ENCODE measurements at places on chromosomes 1 and 21.

DNA sequence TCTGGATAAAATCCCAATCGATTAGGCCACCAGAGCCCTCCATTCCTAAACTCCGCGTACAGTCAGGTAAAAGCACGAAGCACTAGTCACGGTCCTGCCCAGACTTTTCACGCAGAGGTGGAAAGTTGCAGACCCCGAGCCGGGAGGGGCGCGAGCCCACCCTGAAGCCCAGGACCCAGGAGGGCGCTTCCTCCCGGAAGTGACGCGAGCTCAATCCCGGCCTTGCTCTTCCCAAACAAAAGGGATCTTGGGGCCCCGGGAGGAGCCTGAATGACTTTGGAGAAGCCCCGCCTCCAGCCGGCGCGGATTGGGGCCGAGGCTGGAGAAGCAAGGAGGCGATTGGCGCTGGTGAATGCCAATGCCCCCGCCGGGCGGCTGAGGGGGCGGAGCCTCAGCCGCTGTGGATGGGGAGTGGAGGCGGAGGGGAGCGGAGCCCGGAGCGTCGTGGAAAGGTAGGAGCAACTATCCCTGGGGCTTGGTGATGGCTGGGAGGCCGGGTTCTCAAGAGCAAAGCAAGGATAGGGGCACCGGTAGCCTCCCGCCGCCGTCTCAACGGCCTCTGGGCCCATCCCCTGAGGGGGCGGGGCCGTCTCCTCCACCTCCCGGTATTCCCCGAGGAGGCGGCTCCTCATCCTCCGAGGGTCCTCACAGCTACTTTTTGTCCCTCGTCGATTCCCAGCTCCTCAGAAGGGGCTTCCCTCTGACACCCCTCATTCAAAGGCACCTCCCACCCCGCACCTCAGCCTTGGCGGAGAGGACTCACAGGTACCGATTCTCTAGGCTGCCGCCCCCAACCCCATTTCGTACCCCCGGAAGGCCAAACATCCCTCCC lies at the start of gene CTTNBP2NL:
CTTNBP2NL (plus strand) TSS at position 394 of the 832 bp plus-strand sequence. CDS start 19,952 bp downstream, outside the sequence.
- peak; percentile 97 for DNase-seq

DNA sequence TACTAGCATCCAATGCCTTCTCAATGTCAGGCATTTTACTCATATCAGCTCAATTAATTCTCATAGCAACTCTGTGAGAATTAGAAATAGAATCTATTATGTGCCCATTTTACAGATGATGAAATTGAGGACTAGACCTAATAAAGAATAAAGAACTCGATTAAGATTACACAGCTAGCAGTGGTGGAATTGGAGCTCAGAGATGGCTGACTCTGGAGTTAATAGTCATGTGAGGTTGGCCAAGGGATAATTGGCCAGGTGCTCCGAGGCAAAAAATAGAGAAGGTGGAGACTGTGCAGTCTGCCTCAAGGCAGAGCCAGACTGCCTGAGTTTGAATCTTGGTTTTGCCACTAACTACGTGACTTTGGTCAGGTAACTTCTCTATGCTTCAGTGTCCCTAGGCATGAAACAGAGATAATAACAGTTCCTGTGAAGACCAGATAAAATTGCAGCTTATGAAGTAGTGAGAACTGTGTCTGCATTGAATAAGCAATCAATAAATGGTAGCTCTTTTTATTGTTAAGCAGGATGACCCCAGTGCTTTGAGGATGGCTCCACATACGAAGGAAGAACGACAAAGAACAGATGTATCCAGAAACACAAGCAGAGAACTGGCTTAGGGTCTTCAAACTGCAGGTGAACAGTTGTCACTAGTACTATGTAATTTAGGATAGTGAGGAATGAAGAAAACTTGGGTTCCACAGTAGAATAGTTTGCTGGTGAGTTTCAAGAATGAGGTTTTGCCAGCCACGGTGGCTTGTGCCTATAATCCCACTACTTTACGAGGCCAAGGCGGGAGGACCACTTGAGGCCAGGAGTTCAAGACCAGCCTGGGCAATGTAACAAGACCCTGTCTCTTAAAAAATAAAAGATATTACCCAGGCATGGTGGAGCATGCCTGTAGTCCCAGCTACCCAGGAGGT lies 6.9 kb upstream of the CCSAP start:
- DNase-seq = no peak

DNA sequence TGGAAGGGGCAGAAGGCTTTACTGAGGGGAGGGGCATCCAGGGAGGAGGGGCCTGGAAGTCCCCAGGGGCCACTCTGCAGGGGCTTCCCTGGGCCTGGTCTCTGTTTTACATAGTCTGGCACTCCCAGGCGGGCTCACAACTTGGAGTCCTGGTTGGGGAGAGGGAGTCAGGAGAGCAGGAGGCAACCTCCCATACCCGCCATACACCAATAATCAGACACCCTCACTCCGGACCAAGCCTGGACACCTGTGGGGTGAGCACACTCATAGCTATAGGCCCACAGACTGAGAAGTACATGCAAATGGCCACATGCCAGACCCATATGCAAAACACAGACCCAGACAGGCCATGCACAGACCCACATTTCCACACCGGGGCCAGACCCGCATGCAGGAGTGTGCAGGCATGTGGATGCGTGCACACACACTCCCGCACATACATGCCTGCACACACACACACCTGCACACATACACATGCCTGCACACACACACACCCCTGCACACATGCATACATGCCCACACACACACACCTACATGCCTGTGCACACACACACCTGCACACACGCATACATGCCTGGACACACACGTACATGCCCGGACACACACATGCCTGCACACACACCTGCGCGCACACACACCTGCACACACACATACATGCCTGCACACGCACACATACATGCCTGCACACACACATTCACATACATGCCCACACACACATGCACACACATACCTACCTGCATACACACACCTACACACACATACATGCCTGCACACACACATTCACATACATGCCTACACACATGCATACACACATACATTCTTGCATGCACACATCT lies 89.5 kb upstream of the RUNX3 start:
- DNase-seq = no peak

DNA sequence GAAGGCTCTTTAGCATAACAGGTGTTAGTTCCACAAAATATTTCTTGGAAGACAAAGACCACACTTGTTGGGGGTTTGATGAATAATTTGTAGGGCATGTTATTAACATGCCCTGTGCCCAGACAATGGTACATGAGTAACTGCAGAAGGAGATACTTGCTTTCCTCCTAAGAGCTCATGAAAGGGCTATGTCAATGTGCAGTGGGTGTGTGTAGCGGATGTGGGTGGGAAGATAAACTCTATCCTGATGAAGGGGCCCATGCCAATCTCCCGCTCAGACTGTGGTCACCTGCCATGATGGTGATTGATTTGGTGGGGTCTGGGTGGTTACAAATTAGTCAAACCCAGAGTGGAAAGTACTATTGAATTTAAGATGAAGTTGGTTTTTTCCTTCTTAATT lies 69.8 kb upstream of the DNAH14 start:
- no peak for DNase-seq

DNA sequence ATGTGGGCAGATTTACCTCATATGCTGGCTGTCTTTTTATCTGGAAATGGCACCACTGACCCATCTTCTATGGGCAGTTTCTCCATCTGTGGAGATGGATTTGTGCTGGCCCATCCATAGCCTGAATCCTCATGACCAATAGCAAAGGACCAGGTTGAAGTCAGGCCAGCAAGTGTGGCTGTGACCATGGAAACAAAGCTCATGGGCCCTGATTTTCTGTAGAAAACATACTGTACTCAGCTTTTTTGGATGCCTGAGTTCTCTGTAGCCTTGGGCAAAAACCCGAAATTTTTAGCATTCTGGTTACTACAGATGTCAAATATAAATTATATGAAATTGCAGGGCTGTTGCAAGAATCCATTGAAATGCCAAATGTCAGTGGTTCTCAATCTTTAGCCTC lies 155.0 kb downstream of the PLXNA2 start:
- peak; percentile 37 for DNase-seq

- no peak for DNase-seq
These were observed 1.7 kb downstream of the INKA2 start for GRCh38 chr1:111737216-111738132.

DNA sequence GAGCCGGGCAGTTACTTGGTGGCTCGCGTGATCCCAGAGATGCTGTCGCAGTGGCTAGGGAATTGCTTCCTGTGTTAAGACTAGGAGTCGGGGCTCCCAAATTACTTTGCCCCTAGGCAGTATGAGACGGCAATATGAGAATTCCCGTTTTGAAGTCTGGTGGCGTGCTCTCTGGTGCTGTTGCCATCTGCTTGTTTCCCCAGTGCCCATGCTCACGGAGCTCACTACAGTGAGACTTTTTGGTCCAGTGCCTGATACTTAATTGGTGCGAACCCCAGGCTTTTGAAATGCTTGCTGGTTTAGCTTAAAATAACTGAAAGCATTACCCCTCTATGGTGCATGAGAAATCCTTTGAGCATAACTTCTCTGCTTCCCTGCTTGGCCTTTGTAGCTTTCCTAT lies 22.3 kb downstream of the AGT start:
- no peak for DNase-seq

GRCh38 chr1:200346700-200347099 lies 63.1 kb downstream of the ZNF281 start:
- peak; percentile 81 for DNase-seq

DNA sequence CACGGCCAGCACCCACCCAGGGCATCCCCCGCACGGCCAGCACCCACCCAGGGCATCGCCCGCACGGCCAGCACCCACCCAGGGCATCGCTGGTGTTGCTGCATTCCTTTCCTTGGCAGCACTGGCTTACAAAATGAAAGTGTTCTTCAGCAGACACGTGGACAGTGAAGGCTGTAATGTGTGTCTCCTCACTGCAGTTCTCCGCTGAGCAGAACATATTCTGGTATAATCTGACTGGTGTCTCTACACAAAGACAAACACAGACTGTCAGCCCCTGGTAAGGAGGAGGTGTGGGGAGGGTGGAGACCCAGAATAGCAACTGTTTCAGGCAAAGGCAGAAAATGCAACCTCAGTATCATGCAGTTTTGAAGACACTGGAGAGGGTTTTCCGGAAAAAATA lies 7.3 kb downstream of the LYPD8 start:
- DNase-seq = no peak

Data from fibroblast of skin of abdomen (primary cell).